Esophagus squamous epithelium (tissue), 5 donors: ENCODE measurements at places on chromosomes 13 and 19.

DNA sequence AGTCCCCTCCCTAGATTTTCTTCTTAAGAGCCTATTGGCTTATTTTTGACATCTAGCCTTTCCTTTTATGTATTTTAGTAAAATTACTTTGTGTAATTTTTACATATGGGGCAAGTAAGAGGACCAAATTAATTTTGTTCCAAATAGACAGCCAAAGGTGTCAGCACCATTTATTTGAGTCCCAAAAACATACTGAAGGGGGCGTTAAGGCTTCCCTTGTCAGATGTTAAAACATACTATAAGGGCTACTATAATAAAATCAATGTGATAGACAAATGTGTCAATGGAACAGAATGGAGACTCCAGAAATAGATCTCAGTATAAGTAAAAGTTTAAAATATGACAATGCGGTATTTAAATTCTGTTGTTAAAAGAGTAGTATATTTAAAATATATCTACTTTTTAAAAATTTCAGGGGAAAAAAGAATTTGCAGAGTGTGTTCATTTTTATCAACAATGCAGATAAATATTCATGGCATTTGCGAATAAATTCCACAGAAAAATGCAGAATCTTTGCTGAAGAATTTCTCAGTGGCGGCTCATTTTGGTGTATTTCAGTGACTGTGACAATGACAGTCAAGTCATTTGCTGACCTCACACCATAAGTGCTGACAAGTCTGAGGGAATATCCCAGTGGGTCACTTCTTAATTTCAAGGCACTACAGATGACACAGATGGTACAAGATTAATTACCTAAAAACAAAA, 133.7 kb downstream of the MTUS2 start:
- no peak for DNase-seq

GRCh38 chr13:107906131-107906530, 309.2 kb downstream of the LIG4 start:
- no peak for DNase-seq

DNA sequence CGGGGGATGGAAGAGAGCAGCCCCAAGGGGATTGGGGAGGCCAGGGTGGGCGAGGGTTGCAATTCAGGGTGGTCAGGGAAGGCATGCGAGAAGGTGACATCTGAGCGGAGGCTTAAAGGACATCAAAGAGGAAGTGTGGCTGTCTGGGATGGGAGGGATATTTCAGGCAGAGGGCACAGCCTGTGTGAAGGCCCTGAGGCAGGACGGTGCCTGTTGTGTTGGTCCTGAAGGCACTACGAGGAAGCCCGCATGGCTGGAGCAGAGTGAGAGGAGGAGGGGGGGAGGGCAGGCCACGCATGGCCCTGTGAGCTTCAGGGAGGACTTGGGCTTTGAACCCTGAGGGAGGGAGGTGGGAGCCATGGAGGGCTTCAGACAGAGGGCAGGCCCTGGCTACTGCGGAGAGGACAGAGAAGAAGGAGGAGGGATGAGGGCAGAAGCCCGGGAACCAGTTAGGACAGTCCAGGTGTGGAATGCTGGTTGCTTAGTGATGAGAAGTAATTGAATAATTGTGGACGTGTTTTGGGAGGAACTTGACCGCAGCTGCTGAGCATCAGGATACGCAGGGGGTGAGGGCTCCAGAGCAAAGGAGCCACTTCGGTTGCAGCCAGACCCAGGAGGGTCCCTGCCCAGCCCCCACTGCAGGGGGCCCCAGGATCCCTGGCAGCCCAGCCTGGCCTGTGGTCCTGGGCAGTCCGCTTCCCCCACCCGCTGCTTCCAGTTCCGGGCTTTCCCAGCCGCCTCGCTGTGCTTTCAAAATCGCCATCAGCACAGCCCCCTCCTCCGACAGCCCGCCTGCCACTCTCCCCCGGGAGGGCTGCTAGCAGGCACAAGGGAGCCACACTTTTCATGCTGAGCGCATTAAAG, 6.2 kb downstream of the TLE6 start:
- DNase-seq: no peak

GRCh38 chr19:40687525-40688016, 2.9 kb downstream of the NUMBL start:
- no peak for DNase-seq

GRCh38 chr13:40813667-40814454, 24.4 kb downstream of the SLC25A15 start:
- no peak for DNase-seq

DNA sequence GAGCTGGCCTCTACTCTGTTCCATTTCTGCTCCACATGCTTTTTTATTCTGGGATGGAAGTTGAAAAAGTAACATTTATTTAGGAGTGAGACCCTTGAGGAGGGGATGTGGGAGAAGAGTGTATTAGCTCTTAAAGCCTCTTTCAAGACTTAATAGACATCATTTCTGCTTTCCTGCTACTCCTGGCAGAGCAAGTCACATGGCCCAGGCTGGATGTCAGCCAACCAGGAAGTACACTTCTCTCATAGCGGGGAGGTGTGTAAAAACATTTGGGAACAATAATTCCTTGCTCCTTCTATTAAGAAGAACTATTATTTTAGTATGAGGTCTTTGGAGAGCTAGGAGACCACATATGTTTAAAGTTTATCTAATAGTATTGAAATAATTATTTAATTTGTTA, 40.6 kb upstream of the FAM216B start:
- no peak for DNase-seq

GRCh38 chr19:51458899-51459505, 748 bp upstream of the SIGLEC8 start:
- no peak for DNase-seq

GRCh38 chr13:109381546-109382180, 404.7 kb downstream of the IRS2 start:
- no peak for DNase-seq

GRCh38 chr13:99303863-99304521, 3.2 kb downstream of the GPR183 start:
- DNase-seq: no peak

- no peak for DNase-seq
Observed at GRCh38 chr19:51676566-51677083, 16.5 kb upstream of the SPACA6 start.

GRCh38 chr19:17645339-17645963, 42.7 kb downstream of the UNC13A start:
- DNase-seq: no peak

- no peak for DNase-seq
Observed at GRCh38 chr19:294946-295686, 3.9 kb upstream of the PLPP2 start.

DNA sequence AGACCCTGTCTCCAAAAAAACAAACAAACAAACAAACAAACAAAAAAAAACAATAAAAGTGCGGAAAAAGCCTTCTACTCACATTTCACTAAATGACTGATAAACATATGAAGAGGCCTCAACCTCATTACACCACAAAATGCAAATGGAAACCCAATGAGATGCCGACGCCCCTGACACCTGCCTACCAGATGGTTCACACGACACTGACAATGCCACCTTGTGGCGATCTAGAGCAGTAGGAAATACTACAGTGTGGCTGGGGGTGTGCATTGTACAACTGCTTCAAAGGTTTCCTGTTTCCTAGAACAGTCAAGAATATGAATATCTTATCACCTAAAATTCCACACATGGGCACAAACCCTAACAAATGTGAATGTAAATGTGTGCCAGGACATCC, 14.0 kb downstream of the SCGB2B2 start:
- no peak for DNase-seq

- no peak for DNase-seq
Observed at GRCh38 chr13:113245849-113246796, 36.7 kb downstream of the CUL4A start.

DNA sequence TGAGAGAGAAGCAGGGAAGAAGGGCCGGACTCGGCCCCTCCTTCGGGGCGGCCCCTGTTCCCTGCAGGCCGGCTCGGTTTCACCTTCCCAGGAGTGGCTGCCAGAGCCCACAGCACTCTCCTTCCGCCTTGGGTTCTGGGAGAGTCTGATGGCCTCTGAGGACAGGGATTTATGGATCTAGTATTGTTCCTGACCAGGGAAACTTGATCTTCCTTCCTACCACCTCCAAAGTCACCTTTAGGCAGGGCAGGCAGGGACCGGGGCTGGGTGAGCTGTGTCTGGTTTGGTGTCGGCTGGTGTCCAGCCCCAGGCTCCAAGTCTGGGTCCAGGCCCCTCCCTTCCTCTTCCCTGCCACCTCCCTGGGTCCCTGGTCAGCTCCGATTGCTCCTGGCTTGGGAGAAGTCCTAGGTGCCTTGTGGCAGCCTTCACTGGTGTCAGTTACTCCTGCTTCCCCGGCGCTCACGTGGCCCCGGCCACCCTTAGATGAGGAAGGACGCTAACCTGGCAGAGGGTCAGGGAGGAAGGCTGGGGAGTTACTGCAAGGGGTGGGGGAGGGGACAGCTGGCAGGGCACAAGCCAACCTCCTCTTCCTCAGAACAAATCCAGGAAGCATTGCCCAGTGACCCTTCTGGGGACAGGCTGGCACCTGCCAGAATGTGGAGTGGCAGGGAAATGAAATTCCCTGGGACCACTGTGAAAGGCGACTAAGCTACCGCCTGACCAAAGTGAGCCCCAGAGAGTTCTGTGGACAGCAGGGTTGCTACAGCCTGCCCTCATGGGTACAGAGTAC, 18.8 kb downstream of the RFX1 start:
- no peak for DNase-seq

- DNase-seq: no peak
Observed at GRCh38 chr13:81602241-81602640, 1261.3 kb upstream of the SPRY2 start.

DNA sequence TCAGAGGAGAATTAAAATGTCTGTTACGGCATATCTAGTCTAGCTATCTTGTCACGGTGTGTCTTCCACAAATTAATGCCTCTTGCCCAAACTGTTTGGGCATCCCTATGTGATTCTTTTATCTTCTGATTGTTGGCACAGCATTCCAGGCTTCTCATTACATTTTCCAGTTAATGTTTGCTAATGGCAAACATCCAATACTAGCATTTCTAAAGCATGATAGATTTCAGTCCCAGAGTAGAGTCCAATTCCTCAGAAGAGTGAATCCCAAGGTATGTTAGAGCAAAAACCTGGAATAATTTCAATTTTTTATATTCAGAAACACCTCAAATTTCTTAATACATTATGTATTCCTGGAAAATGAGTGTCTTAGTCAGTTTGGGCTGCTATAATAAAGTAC, 684.5 kb upstream of the SLITRK1 start:
- DNase-seq: no peak

GRCh38 chr19:18762125-18763023, 28.7 kb downstream of the COMP start:
- DNase-seq: no peak

DNA sequence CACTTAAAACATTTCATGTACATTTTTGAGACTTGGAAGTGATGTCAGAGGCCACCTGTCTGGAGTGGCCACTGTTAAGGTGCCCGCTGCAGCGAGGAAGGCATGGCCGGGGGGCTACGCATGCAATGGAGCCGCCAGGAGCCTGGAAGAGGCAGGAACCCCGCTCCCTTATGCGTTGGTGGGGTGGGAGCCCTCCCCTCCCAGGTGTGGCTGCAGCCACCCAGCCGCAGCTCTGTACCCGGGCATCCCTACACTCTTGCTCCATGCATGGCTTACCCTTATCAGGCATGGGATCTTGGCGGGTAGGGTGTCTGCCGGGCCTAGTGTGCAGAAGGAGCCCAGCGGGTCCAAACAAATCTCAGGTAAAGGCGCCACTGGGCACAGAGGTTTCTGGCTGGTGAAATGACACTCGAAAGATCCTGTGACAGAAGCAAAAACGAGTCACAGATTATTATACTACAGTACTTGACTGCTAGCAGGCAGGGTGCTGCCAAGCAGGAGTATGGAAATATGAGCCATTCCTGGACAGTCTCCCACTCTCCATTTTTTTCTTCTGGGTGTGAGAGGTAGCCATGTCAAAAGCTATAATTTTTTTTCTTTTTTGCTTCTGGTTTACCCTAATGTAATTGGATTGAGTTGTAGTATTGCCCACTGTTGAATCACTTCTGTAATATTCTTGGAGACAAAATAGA, 1606.3 kb upstream of the MIR17HG start:
- DNase-seq: no peak

GRCh38 chr13:24511816-24512196, 772 bp downstream of the PARP4 start:
- no peak for DNase-seq

DNA sequence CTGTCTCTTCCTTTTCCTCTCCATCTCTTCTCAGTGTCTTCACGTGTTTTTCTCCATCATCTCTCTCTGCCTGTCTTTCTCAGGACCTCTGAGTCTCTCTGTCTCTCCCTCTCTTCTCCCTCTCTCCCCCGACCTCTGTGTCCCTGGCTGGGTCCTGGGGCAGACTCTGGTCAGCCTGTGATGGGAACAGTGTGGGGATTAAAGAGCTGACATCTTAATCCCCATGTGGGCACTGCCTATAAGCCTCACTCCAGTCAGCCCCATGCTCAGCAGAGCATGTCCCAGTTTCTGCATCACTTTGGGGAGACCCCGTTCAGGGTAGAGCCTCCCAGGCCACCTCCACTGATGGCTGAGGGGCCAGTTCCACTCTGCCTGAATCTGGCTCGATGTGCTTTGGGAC, 16.2 kb downstream of the EGLN2 start:
- DNase-seq: no peak

GRCh38 chr13:110528371-110528770, 33.2 kb downstream of the RAB20 start:
- DNase-seq: no peak

- DNase-seq: no peak
Observed at GRCh38 chr19:24159707-24160106, 72.7 kb downstream of the ZNF254 start.

- no peak for DNase-seq
Observed at GRCh38 chr13:43935878-43936277, 56.2 kb downstream of the LACC1 start.

- DNase-seq: no peak
Observed at GRCh38 chr13:46317120-46317519, 69.9 kb downstream of the RUBCNL start.

DNA sequence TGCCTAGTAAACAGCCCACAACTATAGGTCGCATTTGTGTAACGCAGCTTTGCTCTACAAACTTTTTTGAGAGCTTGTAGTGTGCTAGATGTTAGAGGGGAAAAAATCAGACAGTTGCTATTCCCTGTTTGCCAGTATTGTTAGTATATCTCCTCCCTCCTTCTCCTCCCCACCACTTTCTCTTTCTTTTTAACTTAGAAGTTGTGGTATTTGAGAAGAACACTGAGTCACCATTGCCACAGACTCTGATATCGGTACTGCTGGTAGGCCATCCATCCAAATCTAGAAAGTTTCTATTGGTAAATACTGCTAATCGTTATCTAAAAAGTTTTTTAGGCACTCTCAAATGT, 666 bp downstream of the POMP start:
- no peak for DNase-seq

DNA sequence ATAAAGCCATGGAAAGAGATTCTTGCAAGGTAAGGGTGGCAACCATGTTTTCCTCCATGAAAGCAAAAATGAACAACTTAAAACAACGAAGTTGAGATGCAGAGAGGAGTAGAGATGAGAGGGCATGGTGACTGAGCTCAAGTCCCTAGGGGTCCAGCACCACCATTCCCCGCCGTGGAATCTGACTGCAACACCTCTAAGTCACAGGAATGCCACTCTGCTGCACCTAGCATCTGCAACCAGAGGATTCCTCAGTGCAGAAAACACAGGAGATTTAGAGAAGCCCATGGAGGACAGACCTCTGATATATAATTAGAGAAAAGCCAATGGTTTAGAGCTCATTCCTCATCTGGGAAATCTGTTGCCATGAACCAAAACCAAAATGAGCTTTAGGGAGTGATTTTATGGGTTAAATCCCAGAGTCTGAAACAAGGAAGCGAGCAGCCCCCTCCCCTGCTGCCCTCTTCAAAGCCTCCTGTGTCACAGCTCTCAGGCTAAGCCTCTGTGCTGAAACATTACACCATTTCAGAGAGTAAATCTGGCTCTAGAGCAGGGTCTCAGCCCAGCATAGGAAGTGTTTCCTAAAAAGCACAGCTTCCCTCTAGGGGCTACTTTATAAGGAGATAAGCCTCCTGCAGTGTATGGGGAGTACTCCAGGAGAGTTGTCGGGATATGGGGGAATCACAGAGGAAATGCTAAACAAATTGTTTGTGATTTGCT, 1043.6 kb downstream of the UQCRFS1 start:
- DNase-seq: no peak
